ENCODE measurements at places on chromosomes 3 and 15.

DNA sequence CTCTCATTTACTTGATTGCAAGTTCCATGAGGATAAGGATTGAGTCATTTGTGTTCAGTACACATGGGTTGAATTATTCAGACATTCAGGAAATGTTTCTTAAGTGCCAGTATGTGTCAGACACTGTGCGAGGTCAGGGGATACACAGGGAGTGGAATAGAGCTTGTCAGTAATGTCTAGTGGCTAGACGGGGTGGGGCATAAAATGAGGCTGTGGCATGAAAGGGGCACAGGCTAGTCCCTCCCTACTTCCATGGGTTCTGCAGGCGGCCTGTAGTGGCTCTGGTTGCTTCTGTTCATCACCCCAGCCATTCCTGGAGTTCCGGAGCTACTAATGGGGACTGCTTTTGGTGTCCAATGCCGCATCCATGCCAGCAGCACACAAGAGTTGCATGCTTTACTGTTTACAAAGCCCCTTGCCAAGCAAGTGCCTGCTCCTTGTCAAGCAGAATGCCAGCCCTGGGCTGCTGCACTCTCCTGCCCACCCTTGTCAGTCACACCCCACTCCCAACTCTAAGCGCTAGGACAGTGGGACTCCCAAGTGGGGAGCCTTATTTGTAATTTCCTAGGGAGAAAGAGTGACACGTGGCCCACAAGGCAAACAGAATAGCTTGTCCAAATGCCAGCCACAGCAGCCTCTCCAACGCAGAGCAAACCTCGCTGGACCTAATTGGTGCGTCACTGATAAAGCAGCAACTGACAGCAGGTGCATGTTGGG is 70.8 kb downstream of the RAB11A start:
- DNase-seq, result no peak

DNA sequence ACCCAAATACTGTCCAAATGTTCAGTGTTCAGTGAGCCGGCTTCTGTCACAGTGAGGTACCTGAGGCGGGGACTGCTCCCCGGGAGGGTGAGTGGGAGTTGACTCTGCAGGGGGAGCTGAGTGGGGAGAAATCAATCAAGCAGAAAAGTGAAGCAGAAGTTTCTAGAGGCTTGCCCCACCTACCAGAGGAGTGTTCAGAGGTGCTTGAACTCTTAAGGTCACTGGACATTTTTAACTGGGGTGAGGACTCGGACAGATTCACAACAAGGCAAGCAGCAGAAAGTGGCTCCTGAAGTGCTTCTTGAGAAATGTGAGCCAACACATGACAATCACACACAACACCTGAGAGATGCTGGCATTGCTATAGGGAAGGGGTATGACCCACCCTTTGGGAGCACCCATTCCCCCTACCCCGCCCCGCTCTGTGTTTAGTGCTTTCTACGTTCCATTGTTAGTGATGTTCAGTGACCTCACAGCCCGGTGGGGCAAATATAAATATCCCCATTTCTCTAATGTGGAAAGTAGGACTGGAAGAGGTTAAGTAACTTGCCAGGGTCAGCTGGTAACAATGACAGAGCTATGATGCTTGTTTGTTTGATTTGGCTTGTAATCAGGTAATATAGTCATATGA is 48.6 kb upstream of the AKAP13 start:
- DNase-seq, result no peak

DNA sequence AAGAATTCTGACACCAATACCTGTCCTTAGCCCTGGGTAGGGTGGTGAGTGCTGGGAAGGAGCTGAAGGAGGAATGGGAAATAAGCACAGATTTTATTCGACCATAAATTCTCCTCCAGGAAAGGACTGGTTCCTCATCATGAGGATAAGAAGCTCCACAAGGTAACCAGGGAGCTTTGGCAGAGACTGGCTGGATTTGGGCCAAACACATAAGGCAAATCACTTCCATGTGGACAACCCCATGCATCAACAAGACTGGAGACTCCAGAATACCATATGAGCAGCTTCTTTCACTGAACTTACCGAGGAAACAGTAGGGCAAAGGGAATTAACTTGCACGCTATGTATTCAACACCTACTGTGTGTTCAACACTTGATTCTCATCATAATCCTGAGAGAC is 312.5 kb downstream of the NTRK3 start:
- DNase-seq, result no peak

GRCh38 chr3:180828723-180829408 is 83.6 kb upstream of the FXR1 start:
- no peak for DNase-seq

- no peak for DNase-seq
Observed at GRCh38 chr3:67599821-67600220, 54.6 kb downstream of the SUCLG2 start.

- DNase-seq, result no peak
Observed at GRCh38 chr3:157354254-157354653, 82.4 kb upstream of the PTX3 start.

DNA sequence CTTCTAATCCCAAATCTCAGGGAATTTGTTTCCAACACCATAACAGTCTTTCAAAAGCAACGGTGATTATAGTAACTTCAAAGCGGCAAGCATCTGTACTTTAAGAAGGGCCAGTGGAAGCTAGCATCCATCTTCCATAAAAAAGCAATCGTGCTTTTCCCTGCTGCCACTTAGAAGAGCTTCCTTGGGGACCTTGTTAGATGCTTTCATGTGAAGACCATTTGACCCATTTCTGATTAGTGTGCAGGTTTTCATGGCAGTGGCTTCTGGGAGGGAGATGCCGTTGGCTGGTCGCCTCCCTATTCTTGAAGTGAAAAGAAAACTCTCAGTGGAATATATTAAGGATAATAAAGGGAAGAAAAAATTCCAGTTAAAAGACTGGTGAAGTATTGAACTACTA is 354.1 kb downstream of the ROBO2 start:
- DNase-seq, result no peak

Data from NCI-H748 treated with DMSO at 0.1 percent for 48 hours (cell line).